AG09319 (cell line): ENCODE measurements at places on chromosomes 11 and 22.

- no peak for DNase-seq
Measured at GRCh38 chr11:2461253-2461955, 16.6 kb downstream of the KCNQ1 start.

DNA sequence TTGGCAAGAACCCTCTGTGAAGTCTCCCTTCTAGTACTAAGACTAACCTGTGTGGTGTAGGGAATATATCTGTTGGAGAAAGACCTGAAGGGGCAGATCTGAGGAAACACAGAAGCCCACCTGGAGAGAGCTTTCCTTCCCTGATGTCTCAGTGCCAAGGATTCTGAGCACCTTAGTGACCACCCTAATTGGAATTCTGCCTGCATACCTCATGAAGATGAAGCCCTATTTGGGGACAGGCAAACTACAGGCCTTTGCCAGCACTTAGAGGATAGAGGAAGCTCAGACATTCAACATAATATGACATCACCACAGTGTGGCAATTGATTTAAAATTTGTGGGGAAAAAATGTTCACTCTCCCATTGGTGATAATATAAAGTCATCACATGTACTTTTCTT, 766.2 kb upstream of the KIRREL3 start:
- no peak for DNase-seq

DNA sequence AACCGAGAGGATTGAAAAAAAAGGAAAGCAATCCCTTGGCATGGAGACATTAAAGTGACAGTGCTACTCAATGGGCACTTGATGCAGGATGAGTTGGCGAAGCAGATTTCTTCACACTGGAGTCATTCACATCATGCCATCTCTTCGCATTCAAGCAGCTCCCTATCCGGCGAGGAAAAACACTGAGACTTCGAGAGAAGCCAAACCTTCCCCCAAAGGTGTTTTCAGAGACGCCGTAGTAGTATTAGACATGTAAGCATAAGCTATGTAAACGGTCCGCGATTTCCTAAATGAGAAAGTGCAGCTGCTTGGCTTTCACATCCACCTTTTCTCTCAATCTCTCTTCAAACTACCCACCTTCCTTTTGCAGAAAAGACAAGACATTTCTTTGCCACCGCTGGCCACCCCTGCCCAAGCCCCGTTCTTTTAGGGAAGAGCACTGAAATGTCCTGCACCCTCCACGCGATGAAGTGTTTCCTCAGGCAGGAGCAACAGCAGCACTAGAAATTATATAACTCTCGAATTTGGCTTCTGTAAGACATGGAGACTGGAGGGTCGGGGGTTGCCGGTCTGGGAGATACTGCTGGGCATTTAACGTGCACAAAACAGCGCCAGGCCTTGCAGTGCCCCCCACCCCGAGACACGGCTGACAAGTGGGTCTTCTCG, at the start of gene DLG2:
Gene DLG2, minus strand, starts transcription at position 13 of the 666 bp plus-strand sequence.
- no peak for DNase-seq

DNA sequence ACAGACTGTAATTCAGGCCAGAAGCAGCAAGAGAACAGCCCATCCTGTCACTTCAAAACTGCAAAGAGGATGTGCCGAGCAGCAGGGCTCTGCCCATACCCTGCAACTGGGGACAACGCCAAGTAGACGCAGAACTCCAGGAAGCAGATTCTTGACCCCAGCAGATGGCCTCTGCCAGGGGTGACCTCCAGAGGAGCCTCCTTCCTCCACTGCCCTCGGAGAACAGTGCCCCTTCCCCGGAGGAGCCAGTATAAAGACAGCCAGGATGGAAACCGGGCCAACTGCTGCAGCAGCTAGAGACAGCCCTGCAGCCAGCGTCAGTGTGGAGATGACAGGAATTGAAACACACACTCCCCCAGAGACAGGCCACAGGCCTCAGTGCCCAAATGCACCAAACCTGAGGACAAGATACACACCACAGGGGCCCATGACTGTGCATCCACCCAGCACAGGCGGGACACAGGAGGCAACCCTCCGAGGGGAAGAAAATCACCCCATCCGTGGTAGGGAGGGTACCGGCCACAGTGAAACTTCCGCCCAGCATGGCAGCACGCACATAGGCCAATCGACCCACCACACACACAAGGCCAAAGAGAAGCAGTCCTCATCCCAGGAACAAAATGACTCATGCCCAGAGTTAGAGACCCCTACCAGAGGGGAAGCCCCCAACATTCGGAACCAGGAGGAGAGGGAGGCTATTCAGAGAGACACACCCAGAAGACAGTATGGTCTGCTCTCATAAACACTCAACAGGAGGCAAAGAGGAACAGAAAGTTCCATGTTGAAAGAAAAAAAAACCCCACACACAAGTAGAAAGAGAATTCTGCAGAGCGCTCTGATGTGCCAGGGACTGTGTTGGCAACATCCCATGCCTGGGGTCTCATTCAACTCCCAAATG, 5.6 kb downstream of the AHNAK start:
- DNase-seq = no peak

- DNase-seq = no peak
Measured at GRCh38 chr11:74466916-74467885, at the start of gene KCNE3. Gene KCNE3, minus strand, starts transcription at chr11:74467549. Its CDS starts 9,986 bp downstream, at chr11:74457563.

GRCh38 chr11:87020764-87021365, 16.9 kb upstream of the TMEM135 start:
- no peak for DNase-seq

- no peak for DNase-seq
Measured at GRCh38 chr22:17303840-17304779, 65.2 kb upstream of the CECR2 start.

- no peak for DNase-seq
Measured at GRCh38 chr11:102204174-102204573, 93.9 kb downstream of the YAP1 start.

DNA sequence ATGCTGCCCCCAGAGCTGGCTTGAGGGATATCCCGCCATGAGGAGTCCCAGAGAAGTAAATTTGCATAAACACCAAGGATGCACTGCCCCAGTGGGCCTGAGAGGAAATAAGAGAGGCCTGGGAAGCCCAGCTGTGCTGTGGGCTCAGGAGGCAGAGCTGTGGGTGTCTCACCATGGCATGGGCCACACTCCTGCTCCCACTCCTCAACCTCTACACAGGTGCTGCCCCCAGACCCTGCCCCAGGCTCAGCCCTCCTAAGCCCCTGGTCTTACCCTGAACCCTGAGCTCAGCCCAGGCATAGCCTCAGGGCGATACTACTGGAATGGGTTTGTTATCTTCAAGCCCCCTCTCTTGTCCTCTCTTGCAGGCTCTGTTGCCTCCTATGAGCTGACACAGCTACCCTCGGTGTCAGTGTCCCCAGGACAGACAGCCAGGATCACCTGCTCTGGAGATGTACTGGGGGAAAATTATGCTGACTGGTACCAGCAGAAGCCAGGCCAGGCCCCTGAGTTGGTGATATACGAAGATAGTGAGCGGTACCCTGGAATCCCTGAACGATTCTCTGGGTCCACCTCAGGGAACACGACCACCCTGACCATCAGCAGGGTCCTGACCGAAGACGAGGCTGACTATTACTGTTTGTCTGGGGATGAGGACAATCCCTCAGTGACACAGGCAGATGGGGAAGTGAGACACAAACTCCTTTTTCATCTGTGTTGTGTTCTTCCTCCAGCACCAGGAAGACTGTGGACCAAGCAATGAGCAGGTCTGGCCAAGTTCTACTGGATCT, 59.9 kb downstream of the GGTLC2 start:
- DNase-seq = no peak

DNA sequence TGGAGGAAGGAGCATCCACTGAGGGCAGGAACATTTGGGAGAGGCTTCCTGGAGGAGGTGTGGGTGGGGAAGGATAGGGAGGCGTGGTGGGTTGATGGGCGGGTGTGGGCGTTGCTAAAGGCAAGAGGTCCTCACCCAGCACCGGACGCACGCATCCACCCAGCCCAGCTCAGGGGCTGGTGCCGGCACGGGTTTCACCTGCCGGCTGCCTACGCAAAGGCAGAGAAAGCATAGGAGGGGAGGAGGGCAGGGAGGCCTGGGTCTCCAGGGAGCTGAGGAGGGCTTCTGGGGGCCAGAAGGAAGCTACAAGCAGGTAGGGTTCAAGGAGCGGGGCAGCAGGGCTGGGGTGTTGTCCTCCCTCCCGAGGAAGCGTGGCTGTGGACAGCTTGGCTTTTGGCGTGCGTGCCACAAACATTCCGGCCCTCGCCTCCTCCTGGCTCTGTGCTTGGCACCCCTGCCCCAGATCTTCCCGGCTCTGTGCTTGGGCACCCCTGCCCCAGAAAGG, 7.8 kb downstream of the SSH3 start:
- no peak for DNase-seq
